ENCODE measurements at places on chromosomes 3 and 15.

GRCh38 chr15:28901587-28901980 lies 15.8 kb downstream of the APBA2 start:
- DNase-seq, result no peak

DNA sequence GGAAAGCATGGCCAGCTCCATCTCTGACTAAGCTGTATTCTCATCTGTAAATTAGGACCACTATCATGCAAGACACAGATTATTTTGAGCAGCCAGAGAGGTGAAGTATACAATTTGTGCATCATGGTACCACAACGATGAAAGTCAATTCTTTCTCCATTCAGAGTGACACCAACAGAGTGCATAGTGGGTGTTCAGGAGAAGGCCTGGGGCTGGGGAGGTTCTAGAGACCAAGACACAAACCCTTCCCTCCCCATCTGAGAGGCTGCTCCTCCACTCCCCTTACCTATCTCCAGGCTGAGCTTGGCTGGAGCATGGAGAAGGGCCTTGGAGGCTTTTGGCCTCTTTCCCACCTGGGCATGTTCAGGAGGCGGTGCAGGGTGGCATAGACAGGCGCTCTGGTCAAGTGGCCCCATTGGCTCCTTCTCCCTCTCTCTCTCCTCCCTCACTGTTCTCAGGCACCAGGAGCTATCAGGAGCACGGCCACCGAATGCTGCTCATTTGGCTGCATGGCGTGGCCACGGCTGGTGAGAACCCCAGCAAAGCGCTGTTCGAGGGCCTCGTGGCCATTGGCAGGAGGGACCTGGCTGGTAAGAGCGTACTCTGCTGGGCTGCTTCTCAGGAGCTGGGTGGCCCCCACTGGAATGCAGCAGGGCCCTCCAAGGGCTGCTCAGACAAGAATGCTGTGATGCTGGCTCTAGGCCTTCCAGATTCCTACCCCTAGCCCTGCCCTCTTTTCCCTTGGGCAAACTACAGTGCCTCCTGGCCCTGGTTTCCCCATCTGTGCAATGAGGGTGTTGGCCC lies 37.9 kb downstream of the ANKDD1A start:
- DNase-seq, result no peak

DNA sequence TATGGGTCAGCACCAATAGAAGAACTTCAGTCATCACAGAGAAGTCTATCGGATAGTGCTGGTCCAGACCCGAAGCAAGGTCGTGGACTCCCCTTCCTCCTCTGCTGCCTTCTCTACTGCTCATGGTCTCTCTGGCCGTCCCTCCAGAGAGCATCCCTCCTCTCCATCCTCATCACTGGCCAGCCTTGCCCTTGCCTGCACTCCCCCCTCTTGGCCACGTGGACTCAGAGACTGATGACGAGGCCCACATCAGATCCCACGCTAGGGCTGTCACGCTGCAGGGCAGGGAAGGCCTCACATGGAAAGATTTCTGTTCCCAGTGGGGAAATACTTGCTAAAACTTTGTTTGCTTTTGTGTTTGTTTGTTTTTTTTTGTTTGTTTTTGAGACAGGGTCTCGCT lies 35.3 kb downstream of the IGDCC3 start:
- no peak for DNase-seq

DNA sequence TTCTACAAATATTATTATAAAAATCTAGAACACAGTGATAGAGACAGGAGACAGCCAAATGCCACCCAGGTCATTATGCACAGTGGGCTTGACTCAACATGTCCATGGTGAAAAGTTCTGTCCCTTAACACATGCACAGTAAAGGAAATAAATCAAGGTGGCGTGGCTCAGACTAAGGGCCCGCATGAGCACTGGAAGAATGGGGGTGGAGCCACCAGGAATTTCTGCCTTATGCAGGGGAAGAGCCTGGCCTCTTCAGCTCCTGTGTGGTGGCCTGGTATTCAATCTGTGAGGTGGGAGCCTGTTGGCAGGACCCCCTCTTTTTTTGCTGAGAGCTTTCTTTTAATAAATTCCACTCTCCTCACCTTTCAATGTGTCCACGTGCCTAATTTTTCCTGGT lies 17.2 kb upstream of the SPG21 start:
- peak; percentile 56 for DNase-seq

DNA sequence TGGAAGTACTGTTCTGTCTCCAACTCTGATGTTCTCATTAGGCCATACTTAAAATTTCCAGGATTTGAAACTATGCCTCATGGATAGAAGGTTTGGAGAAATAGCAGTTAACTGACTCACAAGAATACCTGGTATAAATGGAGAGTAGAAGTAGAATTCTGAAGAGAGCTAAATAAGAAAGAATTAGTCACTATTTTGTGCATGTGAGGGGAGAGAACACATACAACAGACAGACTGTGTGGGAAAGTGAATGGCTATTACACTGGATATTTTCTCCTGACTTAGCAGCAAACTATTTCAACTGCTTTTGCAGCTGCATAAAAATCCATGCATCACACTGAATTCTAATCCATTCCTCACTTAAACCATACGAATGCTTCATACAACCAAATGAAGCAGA lies 71.3 kb downstream of the C3orf70 start:
- no peak for DNase-seq

DNA sequence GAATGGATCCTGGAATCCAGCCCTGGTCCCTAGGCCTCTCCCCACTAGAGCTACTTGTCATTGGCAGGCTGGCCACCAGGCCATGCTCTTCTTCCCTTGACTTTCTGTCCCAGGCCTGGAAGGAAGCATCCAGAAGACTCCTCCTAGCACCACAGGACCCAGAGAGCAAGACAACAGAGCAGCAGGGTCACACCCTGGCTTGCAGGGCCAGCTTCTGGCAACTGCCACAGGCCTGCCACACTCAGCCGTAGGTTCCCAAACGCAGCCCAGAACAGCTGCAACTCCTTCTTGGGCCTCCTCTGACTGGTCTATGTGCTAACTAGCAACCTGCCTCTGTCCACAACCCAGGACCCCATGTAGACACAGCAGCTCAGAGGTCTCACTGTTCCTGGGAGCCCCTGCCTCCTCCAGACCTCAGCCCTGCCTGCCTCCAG lies 36.8 kb upstream of the RPL32 start:
- no peak for DNase-seq

DNA sequence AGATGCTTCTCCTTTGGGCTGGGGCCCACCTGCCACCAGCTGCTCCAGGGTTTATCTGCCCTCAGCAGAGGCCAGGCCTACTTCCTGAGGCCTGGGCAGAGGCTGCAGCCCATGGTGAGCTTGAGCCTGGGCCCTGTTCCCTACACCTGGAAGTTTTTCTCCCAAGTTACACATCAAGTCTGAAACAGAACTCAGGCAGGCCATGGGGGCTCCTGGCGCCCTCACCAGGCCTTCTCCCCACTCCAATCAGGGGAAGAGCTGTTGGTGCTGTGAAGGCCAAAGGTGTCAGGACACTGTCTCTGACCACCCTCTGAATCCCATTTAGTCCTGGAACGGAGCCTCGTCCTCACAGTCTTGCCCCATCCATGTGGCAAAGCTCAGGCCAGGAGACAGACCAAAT lies 7.3 kb downstream of the VWA5B2 start:
- no peak for DNase-seq

- DNase-seq, result no peak
Measured at GRCh38 chr3:170220871-170221270, 1.4 kb upstream of the PRKCI start.

DNA sequence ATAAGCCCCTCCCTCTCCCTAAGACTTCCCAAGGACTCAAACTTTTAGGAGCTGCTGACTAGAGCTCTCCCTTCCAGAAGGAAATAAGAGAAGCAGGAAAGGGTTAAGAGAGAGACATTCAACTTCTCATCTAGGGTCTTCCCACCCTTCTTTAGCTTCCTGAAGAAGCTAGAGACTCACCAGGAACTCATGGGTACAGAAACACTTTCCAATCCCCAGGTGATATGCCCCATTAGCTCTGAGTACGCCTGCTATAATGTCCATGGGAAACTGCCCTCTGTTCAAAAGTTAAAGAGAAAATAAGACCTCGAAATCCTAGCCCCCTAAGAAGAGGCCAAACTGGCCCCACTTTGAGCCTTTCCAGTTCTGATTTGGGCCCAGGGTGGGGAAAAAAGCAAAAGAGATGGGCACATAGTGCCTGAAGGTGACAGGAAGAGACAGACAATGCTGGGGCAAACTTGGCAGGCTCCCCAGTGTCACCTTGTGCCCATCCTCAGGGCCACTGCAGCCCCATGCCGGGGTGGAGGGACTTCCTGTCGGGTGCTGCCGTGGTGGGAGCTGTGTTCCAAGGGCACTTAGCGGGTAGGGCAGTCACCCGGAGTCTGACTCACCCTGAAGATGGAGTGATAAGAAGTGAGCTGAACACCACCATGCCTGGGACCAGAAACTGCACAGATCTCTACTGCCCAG lies 29.5 kb downstream of the CCDC12 start:
- DNase-seq, result no peak

DNA sequence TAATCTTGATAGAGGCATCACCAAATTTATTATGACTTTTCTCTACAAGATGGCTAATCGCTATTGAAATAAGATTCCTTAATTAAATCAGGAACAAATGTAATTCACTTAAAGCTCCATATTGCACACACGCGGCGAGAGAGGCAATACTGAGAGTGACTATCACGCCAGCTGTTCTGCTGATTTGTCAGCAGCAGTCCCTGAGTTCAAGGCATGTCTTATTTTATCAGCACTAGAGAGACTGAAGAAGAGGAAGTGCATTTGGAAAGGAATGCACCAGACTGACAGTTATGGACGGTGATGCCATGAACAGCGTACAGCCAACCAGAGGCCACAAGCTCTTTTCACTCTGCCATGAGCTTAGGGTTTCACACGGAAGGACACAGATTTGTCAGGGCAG lies 83.6 kb upstream of the SLCO3A1 start:
- DNase-seq, result no peak

DNA sequence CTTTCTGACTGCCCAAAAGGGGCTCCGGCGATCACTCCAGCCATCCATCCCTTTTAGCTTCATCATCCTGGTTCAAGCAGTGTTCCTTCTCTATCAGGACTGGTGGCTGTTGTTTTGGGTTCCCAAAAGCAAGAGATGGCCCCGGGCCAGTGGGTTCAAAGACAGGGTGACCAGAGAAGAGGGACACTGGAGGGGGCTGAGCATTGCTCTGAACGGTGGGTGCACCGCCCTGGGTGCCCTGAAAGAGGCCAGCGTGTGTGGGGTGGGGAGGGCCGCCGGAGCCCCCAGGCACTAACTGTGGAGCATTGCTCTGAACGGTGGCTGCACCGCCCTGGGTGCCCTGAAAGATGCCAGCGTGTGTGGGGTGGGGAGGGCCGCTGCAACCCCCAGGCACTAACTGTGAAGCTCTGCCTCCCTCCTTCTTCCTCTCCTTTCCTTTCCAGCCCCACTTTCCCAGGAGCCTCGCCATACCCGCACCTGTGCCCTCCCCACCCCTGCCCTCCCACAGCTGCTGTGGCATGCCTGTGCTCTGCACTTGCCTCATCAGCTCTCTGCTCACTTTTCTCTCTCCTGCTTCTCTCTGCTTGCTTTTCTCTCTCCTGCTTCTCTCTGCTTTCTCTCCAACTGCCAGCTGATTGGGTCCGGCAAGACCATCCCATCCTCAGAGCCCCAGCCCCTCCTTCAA lies 37.4 kb upstream of the OR4F6 start:
- DNase-seq, result no peak

GRCh38 chr3:55160241-55160983 lies 232.6 kb upstream of the LRTM1 start:
- DNase-seq, result no peak

GRCh38 chr15:63332367-63333124 lies 49.1 kb downstream of the CA12 start:
- no peak for DNase-seq

GRCh38 chr3:69505770-69506407 lies 120.0 kb upstream of the FRMD4B start:
- DNase-seq, result no peak

GRCh38 chr3:56915966-56916586 lies 114.3 kb upstream of the ARHGEF3 start:
- DNase-seq, result peak; percentile 48

DNA sequence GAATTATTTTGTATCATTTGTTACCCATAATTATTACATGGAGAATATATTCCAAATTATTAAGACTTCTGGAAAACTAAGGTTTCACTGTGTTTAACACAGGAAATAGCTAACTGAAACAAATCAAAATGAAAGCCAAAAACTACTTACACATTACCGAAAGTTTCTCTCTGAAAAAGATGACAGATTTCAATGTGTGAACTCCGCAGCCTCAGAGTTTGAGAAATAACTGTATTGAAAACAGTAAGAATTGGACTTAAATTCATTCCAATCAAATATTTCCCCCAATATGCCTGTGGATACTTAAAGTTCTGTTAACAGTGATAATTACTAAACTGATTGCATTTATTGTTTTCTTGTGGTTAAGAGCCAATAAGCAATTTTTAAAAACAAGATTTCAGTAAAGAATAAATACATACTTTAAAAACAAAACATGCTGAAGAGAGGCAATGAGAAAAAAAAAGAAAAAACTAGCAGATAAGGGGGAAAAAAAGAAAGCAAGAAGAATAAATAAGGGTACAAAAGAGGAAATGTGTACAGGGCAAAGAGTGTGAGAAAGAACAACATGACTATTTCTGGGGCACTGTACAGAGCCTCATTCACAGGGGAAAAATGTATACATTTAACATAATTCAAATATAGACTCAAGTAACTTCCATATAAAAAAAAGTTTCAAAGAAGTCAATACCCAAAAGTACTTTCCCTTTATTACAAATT lies 30.7 kb downstream of the DENND4A start:
- DNase-seq, result no peak

- no peak for DNase-seq
Measured at GRCh38 chr3:63860776-63861175, 2.8 kb downstream of the THOC7 start.

GRCh38 chr3:69328103-69328962 lies 57.6 kb downstream of the FRMD4B start:
- no peak for DNase-seq

DNA sequence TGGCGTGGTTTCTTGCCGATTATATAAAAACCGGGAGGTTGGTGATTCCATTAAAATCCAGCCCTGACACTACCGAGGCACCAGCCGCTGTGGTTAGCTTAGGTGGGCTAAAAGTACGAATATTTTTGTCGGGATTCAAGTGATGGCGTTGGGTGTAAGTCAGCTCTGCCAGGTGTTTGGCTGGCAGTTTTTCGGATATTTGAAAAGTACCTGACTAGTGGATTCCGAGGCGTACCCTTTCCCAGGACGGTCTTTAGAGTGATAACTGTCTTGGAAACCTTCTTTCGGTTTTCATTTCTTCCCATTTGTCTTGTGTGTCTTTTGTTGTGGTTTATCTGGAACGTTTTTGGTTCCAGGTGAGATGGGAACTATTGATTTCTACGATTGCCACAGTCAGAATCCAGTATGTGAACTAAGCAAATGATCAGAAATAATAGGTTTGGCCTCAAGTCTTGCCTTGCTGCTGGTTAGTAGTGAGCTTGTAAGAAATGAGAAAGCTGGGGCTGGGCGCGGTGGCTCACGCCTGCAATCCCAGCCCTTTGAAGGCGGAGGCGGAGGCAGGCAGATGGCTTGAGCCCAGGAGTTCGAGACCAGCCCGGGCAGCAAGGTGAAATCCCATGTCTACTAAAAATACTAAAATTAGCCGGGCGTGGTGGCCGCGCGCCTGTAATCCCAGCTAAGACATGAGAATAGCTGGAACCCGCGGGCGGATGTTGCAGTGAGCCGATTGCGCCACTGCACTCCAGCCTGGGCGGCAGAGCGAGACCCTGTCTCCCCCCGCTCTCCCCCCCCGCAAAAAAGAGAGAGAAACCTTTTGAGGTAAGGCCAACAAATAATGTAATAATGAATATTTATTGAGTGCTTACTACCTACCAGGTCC lies 1.4 kb downstream of the FYTTD1 start:
- DNase-seq, result no peak

- DNase-seq, result no peak
Measured at GRCh38 chr15:43249699-43250203, 17.0 kb downstream of the TGM5 start.
